Panc1 (cell line): ENCODE measurements at places on chromosomes 3 and 15. TPM values are rescaled to one million over a fixed set of nuclear protein-coding genes. Genes with fewer than 3 reads are reported as not detected.

GRCh38 chr15:96121086-96121920 is 209.2 kb upstream of the NR2F2 start:
- DNase-seq: no peak

Gene ZPLD1
- total RNA-seq: not detected

DNA sequence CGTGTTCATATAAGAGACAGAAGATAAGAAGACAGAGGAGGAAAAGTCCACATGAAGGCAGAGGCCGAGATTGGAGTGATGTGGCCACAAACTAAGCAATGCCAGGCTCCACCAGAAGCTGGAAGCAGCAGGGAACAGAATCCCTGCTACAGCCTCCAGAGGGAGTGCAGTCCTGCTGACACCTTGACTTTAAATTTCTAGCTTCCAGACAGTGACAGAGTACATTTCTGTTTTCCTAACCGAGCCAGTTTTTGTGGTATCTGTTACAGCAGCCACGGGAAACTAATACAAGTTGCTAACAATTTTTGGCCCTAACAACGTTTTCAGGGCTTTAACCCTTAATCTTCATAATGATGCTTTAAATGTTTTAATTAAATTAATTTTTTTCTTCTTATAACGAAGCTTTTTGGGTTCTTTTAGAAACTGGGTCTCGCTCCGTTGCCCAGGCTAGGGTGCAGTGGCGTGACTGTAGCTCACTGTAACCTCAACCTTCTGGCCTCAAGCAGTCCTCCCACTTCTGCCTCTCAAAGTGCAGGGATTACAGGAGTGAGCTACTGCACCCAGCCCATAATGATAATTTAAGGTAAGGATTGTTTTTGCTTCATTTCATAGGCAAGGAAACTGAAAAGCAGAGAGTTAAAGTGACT is 202.3 kb upstream of the PROK2 start:
- no peak for DNase-seq

Gene ACAD11
- 15.4 TPM for total RNA-seq

Gene TERC
- total RNA-seq: 6.0 TPM

- DNase-seq: no peak
Measured at GRCh38 chr15:84887938-84888337, 3.5 kb downstream of the SLC28A1 start.

DNA sequence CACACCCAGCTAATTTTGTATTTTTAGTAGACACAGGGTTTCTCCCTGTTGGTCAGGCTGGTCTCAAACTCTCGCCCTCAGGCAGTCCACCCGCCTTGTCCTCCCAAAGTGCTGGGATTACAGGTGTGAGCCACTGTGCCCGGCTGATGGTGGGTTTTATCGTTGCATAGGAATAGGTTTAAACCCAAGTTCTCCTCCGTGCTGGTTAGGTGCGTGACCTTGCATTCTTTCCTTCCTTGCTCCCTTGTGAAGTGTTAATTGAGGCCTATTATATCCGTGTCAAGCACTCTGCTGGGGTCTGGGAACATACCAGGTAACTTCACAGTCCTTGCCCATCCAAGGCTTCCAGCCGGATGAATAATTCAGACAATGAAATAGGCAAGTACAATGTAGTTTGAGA is 19.3 kb upstream of the ETV5 start:
- no peak for DNase-seq

DNA sequence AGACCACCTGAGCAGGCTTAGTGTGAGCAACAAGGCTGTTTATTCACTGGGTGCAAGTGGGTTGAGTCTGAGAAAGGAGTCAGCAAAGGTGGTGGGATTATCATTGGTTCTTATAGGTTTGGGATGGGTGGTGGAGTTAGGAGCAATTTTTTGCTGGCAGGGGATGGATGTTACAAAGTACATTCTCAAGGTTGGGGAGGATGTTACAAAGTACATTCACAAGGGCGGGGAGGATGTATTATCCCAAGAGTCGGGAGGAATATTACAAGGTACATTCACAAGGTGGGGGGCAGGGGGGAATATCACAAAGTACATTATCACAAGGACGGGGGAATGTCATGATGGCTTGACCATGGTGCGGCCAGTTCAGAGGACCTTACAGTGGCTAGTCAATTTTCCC is 32.9 kb upstream of the OSBPL11 start:
- no peak for DNase-seq

- no peak for DNase-seq
Measured at GRCh38 chr3:72563690-72564370, 284.4 kb downstream of the SHQ1 start.

GRCh38 chr15:81297603-81298575 is 26.1 kb downstream of the STARD5 start:
- DNase-seq: no peak

Gene ADCY5
- 1.4 TPM for total RNA-seq

GRCh38 chr15:63476229-63476632 is 28.2 kb upstream of the USP3 start:
- no peak for DNase-seq

Gene SPINK8
- not detected for total RNA-seq

- no peak for DNase-seq
Measured at GRCh38 chr3:3260870-3261269, 81.4 kb upstream of the CRBN start.

GRCh38 chr3:126287536-126288241 is 69.5 kb downstream of the KLF15 start:
- DNase-seq: no peak

DNA sequence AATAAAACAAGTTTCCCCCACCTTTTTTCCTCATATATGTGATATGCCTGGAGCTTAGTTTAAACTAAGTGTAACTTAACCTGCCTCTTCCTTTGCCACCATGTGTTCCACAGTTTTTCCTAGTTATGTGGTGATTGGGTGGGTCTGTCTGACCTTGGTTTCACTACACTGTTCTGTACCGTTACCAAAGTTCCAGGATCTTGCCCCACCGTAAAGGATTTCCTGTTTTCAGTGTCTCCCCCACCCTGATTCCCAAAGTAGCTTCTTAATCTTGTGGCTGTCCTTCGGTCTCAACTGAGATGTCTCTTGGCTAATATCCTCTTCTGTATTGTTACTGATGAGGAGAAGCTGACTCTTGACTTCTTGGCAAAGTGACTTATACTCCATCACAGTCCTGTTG is 6.4 kb upstream of the MGA start:
- no peak for DNase-seq

DNA sequence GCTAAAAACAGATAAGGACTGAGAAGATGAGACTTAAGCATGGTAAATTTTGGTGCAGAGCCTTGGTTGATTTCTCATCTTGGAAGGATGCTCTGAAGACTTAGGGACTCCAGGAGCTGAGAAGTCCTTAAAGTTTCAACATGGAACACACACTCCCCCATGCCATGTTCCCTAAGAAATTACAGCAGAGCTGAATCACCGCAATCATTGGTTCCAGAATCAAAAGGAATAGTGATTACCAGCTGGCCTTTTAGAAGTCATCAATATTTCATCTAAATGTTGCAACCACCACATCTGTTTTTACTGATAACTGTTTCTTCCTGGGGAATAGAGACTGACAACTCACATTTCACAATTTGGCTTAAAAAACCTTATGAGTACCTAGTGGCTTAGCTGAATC is 229.3 kb downstream of the MINAR1 start:
- DNase-seq: no peak

DNA sequence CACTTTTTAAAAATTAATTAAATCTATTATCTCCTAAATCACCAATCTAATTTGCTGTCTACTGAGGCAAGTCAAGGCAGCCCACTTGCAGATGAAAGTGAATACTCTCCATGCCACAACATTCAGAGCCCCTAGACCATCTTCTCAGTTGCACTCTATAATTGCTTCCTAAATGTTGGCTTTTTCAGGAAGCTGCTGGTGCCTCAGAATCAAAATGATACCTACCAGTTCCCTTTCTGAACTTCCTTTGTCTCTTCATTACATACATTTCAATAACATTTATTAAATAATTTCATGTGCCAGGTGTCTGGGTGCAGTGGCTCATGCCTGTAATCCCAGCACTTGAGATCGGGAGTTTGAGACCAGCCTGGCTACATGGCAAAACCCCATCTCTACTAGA is 124.1 kb downstream of the SERPINI1 start:
- no peak for DNase-seq

GRCh38 chr3:62677926-62678325 is 197.3 kb downstream of the CADPS start:
- DNase-seq: no peak

DNA sequence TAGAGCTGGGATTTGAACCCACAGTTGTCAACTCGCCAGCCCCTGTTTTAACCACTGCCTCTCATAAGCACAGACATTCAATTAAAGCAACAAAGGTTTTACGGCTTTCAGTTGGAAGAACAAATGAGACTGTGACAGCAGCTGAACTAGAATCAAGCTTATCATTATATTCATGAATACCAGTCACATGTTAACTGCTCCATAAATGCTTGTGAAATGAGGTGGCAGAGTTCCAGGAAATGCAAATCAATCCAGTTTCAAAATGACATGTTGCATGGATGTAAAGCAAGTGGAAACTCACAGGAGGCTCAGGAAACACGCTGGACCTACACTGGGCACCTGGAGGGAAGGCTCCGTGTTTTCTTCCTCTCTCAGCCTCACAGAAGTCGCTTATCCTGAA is 3.9 kb downstream of the GP5 start:
- no peak for DNase-seq

Gene SHQ1
- total RNA-seq: 21.0 TPM

DNA sequence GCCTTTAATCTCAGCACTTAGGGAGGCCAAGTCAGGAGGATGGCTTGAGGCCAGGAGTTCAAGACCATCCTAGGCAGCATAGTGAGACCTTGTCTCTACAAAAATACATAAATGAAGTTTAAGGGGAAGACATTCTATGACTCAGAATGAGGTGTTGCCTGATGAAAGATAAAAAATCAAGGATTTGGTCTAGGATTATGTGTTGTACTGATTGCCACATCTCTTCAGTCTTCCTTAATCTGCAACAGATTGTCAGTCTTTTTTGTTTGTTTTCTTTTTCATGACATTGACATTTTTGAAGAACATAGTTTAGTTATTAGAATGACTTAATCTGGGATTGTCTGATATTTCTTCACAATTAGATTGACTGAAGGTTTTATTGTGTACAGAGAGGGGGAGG is 26.3 kb upstream of the DPPA4 start:
- DNase-seq: no peak

DNA sequence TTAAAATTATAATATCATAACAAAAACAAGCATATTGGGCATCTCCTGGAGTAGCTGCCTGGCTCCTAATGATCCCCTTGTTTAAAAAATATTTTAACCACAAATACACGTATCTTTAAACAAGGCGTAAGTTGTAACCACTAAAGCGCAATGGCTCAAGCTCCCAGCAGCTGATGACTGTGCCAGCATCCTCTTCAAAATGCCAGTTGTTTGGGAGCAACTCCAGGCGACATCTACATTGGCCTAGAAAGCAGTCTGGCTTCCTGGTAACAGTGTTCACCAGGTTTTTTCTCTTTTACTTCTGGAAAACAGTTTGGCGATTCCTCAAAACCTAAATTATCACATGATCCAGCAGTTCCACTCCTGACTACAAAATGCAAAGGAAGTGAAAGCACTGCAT is 13.8 kb downstream of the PCOLCE2 start:
- no peak for DNase-seq

Gene PROS1
- 16.8 TPM for total RNA-seq

DNA sequence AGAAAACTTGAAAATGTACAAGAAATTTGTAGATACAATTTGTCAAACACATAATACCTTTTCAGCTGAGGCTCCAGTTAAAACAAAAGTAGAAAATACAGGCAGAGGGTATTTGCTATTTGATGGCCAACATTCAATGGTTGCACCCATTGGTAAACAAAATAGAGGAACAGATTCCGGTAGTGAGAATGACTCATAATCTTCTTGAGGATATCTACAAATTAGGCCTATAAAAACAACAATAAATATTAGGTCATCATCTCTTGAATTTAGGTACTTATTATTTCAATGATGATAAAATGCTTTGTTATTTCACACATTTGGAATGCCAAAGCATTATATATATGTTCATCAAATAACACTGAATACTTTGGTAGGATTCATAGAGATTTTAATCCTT is 53.4 kb downstream of the DENND4A start:
- no peak for DNase-seq

DNA sequence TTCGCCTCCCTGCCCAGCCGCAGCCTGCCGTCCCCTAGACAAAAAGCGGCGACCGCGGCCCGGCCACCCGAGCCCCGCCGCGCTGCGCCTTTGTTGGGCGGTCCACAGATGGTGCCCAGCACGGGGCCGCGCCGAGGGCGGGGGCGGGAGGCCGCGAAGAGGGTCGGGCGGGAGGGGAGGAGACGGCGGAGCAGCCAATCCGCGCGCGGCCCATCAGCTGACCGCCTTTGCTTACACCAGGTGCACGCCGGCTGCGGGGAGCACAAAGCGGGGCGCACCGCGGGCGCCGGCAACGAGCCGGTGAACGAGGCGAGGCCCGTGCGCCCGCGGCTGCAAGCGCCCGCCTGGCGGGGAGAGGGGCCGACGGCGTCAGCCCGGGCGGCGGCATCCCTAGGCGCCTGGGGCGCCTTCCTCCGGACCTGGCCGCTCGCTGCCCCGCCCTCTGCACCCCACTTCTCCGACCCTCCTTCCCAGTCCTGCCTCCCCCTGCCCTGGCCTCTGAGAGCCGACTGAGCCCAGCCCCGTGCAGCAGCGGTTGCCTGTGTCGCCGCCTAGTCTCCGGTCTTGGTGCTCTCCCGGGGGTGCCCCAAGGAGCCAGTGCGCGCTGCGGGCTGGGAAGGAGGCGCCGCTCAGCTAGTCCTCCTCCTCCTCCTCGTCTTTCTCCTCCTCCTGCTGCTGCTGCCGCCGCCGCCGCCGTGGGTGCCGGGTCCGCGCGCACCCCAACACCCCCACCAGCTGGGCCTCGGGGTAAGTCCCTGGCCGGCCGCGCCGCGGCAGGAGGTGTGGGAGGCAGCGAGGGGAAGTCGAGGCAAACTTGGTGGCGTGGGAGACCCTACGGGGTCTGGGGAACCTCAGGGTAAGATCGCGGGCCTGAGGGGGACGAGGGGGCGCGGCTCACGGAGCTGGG is at the start of gene LRRN1:
TSS of gene LRRN1 (plus strand) at position 259 of the 907 bp plus-strand sequence. CDS start 45,211 bp downstream, outside the sequence.
- DNase-seq: no peak

Gene RYR3
- not detected for total RNA-seq

DNA sequence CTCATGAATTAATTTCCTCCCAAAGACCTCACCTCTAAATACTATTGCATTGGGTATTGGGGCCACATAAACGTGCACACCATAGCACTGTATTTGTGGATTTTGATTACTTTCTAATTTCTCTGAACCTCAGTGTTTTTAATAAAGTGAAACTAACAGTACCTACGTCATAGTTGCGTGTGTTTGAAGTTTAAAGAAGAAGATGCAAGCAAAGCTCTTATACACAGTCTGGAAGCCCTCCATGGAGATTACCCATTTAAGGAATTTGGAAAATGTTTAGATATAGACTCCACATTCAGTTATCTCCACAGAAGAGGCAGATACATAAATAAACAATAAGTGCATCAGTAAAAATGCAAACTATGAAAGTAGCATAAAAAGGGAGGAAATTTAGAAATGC is 581.1 kb upstream of the GBE1 start:
- DNase-seq: no peak

- no peak for DNase-seq
Measured at GRCh38 chr3:153171918-153172317, 9.9 kb downstream of the RAP2B start.
